ENCODE measurements at places on chromosomes 4 and X.

DNA sequence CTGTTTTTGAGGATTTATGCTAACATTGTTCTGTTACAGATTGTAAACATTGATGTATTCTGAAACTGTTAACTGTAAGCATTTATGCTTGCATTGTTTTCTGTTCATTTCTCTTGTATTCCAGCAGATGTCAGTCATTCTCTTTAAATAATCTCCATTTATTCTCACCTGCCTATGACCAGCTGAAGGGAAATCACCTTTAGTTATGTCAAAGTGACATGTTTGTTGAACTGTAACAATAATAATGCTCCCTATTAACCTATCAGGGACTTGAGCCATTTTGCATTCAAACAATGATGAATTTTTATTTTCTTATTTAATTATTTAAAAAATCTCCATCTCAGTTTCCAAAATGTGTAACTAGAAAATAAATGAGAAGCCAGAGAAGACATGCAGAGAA is 58.0 kb downstream of the SPCS3 start:
- no peak for DNase-seq

- no peak for DNase-seq
Measured at GRCh38 chr4:102477657-102478056, 23.5 kb upstream of the NFKB1 start.

DNA sequence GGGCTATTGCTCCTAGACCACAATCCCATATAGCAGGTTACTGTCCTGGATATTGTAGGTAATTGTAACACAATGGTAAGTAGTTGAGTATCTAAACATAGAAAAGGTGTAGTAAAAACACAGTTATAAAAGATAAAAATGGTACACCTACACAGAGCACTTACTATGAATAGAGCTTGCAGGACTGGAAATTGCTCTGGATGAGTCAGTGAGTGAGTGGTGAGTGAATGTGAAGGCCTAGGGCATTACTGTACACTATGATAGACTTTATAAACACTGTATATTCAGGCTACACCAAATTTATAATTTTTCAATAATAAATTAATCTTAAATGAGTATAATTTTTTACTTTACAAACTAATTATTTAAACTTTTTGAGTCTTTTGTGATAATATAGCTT is 425.7 kb downstream of the PABPC4L start:
- no peak for DNase-seq

GRCh38 chr4:74873545-74874301 is 59.2 kb upstream of the PARM1 start:
- no peak for DNase-seq

DNA sequence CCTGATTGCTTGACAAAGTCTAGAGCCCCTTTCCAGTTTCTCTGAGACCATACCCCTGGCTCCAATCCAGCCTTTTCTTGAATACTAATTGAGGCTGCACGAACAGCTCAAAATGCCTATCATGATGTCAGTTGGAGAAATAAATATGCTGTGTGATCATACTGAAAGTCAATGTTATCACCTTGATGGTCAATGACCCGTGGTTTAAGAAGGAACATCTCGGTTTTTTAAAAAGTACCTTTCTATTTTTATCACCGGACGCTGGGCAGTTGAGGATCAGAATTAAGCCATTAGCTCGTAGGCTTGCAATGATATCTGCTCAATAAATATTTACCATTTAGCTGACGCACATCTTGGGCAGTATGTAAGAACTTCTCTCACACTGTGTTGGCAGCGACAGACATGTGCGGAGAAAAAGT is 852 bp upstream of the WDR44 start:
- no peak for DNase-seq

GRCh38 chrX:69151866-69152284 is 13.4 kb downstream of the PJA1 start:
- DNase-seq: no peak

DNA sequence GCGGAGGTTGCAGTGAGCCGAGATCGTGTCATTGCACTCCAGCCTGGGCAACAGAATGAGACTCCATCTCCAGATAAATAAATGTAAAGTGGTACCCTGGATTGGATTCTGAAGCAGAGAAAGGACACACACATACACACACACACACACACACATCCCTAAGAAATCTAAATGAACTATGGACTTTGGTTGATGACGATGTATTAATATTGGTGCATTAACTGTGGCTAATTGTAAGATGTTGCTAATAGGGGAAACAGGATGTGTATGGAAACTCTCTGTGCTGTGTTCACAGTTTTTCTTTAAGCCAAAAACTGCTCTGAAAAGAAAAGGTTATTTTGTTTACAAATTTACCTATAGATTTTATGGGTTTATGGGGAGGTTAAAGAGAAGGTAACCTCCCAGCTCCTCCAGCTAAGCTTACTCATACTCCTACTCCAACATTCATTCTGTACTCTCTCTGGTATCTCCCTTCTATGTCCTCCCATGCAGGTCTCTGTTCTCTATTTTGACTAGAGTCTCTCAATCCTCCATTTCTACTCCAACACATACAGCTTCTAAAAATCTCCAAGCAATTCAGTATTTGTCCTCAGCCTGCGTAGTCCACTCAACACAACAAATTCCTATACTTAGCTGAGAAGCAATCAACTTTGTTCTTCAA is 46.5 kb upstream of the RELL1 start:
- no peak for DNase-seq

DNA sequence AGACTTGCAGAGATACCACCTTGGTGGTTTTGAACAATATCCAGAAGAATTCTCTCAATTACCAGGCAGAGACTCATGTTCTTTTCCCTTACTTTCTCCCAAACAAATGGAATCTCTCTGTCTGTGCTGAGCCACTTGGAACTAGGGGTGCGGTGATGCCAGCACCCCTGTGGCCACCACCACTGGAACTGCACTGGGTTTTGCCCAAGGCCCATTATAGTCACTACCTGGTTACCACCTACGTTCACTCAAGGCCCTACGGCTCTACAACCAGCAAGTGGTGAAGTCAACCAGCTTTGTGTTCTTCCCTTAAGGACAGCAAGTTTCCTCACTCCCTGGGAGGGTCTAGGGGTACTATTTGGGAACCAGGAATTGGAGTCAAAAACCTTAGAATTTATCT is 1183.7 kb downstream of the FSTL5 start:
- no peak for DNase-seq

GRCh38 chrX:40383360-40383759 is 197.4 kb upstream of the ATP6AP2 start:
- no peak for DNase-seq
